ENCODE measurements at places on chromosomes 5 and 9.

GRCh38 chr5:132838516-132839282 is 8.3 kb upstream of the SHROOM1 start:
- H3K27me3 ChIP-seq, result no peaks in the 10 kb centered on the region
- H3K4me3 ChIP-seq, result no peak overlapping the region

DNA sequence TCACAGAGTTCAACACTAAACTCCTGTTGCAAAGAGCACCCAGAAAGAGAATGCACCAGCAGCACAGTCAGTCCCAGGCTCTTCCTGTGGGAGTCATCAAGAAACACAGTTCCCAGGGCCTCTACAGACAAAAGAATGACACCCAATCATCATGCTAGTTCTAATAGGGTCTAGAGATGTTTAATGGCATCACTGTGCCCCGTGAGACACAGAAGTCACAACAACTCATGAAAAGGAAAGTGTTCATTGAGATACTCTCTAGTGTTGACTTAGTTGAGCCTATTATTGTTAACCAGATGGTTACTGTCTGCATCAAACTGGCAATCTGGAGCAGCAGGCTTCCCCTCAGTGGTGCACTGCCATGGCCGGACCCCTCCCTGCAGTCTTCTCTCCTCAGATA is 1.6 kb downstream of the KLHL3 start:
- no peak for DNase-seq
- peaks cover 36% of the 10 kb centered on the region for H3K4me1 ChIP-seq
- peak overlapping the region; percentile 87 for H3K27ac ChIP-seq
- no peaks in the 10 kb centered on the region for H3K36me3 ChIP-seq
- no peaks in the 10 kb centered on the region for H3K27me3 ChIP-seq
- H3K4me3 ChIP-seq, result no peak overlapping the region

DNA sequence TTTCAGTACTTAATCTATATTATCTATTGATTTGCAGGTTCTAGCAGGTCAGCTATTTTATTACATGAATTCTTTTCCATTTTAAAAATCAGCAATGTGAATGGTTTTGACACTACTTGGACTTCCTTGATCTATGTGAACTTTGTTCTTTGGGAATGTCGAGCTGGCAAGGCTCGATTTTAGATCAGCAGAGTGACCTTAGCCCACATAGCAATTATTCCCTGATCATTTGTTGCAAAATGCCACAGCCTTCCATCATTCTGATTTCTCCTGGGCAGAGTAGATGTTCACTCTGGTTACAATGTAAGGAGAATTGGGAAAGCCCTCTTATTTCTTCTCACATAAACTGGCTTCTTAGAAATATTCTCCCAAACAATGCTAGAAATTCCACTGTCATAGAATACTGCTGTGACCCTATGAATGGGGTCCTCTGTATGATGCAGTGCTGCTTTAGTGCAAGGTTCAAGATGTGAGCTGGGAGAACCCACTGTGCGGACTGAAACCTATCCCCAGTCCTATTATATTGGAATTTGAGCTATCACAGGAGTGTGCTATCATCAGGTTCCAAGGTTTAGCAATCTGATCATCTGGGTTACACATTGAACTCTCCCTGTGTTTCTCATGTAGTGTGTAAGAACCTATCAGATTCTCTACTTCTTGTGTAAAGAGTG is 15.7 kb upstream of the GDA start:
- H3K4me3 ChIP-seq, result no peak overlapping the region
- H3K4me1 ChIP-seq, result no peaks in the 10 kb centered on the region
- no peak overlapping the region for H3K27ac ChIP-seq

GRCh38 chr5:144644317-144644716 is 473.6 kb downstream of the KCTD16 start:
- H3K27me3 ChIP-seq, result no peaks in the 10 kb centered on the region
- H3K36me3 ChIP-seq, result no peaks in the 10 kb centered on the region
- H3K4me3 ChIP-seq, result no peak overlapping the region
- H3K4me1 ChIP-seq, result no peaks in the 10 kb centered on the region
- DNase-seq, result no peak
- H3K27ac ChIP-seq, result no peak overlapping the region

DNA sequence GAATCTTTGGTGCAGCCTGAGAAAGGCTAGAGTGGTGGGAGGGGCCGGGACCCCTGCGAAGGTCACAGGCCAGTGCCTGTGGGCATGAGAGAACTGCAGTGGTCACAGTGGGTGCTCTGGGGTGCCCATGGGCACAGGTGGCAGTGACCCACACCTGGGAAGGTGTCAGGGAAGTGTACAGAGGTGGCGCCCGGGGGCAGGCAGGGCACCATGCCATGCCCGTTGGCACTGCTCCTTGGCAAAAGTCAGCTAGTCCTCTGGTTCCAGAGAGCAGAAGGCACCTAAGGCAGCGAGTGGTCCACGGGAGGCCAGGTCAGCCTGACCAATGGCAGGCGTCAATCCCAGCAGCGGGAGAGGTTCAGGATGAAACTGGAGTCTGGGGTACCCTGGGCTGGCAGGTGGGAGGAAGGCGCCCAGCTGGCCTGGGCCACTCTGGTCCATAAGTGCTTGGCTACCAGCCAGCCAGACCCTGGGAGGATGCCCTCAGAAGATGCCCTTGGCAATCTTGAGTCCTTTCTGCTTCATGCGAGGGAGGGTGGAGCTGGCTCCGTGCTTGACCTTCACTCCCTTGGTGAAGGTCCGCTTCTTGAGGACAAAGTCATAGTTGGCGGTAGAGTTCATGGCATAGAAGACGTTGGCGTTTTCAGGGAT is 22.8 kb downstream of the RALGDS start:
- no peak for DNase-seq
- H3K27me3 ChIP-seq, result no peaks in the 10 kb centered on the region
- peaks cover 51% of the 10 kb centered on the region for H3K36me3 ChIP-seq
- H3K4me3 ChIP-seq, result no peak overlapping the region
- H3K27ac ChIP-seq, result no peak overlapping the region

DNA sequence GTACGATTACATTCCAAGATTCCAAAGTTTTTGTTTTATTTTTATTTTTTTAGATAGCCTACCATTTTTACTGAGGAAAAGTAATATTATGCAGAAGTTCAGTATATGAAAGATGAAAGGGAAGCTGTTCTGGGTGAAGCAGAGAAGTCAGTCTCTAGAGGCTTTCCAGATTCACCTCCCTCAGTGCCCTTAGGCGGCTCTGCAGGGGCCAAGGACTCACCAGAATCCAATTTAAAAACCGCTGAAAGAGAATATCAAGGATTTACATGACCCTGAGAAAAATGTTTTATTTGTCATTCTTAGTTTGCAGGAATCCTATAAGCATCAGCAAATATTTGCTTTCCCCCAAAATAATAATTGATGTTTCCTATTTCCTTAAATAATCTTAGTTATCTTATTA is 1084.6 kb upstream of the ARRDC3 start:
- DNase-seq, result no peak
- no peak overlapping the region for H3K27ac ChIP-seq
- H3K27me3 ChIP-seq, result no peaks in the 10 kb centered on the region
- no peak overlapping the region for H3K4me3 ChIP-seq

GRCh38 chr9:72726947-72727346 is 205.5 kb downstream of the TMC1 start:
- no peak for DNase-seq
- H3K27me3 ChIP-seq, result no peaks in the 10 kb centered on the region
- no peaks in the 10 kb centered on the region for H3K36me3 ChIP-seq
- no peaks in the 10 kb centered on the region for H3K4me1 ChIP-seq
- H3K27ac ChIP-seq, result no peak overlapping the region
- H3K4me3 ChIP-seq, result no peak overlapping the region

- H3K36me3 ChIP-seq, result no peaks in the 10 kb centered on the region
- H3K27ac ChIP-seq, result no peak overlapping the region
- no peaks in the 10 kb centered on the region for H3K4me1 ChIP-seq
- no peak for DNase-seq
- H3K4me3 ChIP-seq, result no peak overlapping the region
- no peaks in the 10 kb centered on the region for H3K27me3 ChIP-seq
These were observed 25.5 kb downstream of the ESM1 start for GRCh38 chr5:54959673-54960418.

DNA sequence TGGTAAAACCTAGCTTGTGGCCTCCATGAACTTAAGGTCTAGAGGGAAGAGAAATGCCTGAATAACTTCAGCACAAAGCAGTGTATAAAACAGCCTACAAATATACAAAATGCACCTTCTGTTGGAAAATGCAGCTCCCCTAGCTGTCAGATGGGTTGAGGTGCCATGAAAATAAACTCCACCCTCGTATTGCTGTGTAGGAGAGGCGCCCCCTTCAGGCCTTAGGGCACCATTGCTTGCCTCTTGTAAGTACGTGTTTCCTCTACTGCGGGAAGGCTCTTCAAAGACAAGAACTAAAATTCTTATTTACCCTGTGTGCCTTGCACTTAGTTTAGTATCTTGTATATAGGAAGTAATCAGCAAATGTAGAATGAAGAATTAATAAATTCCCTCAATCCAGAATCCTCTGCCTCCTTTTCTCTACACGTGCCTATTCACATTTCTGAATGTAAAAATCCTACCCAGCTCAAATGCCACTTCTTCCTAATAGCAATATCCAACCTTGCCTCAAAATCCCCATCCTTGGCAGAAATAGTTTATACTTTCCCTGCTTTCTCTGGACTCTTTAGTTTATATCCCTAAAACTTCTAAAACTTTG is 393.7 kb upstream of the PDE4D start:
- peak; percentile 5 for DNase-seq
- no peak overlapping the region for H3K27ac ChIP-seq
- H3K36me3 ChIP-seq, result no peaks in the 10 kb centered on the region
- no peaks in the 10 kb centered on the region for H3K27me3 ChIP-seq
- no peaks in the 10 kb centered on the region for H3K4me1 ChIP-seq

- H3K4me3 ChIP-seq, result peak within 1 kb of the TSS; percentile 22
- DNase-seq, result peak; percentile 31
- H3K4me1 ChIP-seq, result peaks cover 7% of the 10 kb centered on the region
- H3K27me3 ChIP-seq, result no peaks in the 10 kb centered on the region
- H3K27ac ChIP-seq, result peak within 1 kb of the TSS; percentile 88
These were observed at the start of gene IDNK for GRCh38 chr9:83622939-83623678. Gene IDNK, plus strand, starts transcription at chr9:83623143. Its CDS starts 29 bp downstream, at chr9:83623172.

- no peak overlapping the region for H3K4me3 ChIP-seq
- no peaks in the 10 kb centered on the region for H3K27me3 ChIP-seq
- DNase-seq, result no peak
These were observed 8.5 kb downstream of the HK3 start for GRCh38 chr5:176890455-176891330.

DNA sequence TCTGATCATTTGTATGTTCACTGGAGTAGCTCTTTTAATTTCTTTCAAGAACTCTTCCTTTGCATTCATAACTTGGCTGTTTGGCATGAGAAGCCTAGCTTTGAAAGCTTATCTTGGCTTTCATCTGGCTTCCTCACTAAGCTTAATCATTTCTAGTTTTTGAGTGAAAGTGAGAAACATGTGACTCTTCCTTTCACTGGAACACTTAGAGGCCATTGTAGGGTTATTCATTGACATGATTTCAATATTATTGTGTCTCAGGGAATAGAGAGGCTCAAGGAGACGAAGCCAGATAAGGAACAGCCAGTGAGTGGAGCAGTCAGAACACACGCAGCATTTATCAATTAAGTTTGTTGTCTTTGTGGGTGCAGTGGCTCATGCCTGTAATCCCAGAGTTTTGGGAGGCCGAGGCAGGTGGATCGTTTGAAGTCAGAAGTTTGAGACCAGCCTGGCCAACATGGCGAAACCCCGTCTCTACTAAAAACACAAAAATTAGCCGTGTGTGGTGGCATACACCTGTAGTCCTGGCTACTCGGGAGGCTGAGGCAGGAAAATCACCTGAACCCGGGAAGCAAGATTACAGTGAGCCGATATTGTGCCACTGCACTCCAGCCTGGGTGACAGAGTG is 98.3 kb downstream of the UGCG start:
- H3K36me3 ChIP-seq, result no peaks in the 10 kb centered on the region
- no peaks in the 10 kb centered on the region for H3K4me1 ChIP-seq
- no peak for DNase-seq
- no peak overlapping the region for H3K4me3 ChIP-seq
- H3K27me3 ChIP-seq, result no peaks in the 10 kb centered on the region
- no peak overlapping the region for H3K27ac ChIP-seq

GRCh38 chr9:24602693-24603352 is 57.1 kb upstream of the IZUMO3 start:
- H3K36me3 ChIP-seq, result no peaks in the 10 kb centered on the region
- no peak overlapping the region for H3K27ac ChIP-seq
- H3K4me3 ChIP-seq, result no peak overlapping the region
- DNase-seq, result no peak
- no peaks in the 10 kb centered on the region for H3K4me1 ChIP-seq
- H3K27me3 ChIP-seq, result no peaks in the 10 kb centered on the region

DNA sequence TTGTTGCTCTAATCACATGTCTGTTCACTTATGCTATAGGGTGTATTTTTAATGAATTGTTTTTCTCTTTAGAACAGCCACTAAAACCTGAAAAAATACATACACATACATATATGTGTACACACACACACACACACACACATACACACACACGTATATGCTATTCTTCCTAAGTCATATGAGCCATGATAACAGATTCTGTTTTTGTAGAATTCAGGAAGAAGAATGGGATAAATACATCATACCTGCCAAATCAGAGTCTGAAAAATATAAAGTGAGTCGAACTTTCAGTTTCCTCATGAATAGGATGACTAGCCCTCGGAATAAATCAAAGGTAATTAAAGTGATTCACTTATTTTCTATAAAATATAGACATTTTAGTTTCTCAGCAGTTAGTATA is 231.4 kb downstream of the ARHGEF28 start:
- no peak overlapping the region for H3K27ac ChIP-seq
- no peaks in the 10 kb centered on the region for H3K36me3 ChIP-seq
- H3K4me1 ChIP-seq, result peaks cover 14% of the 10 kb centered on the region
- H3K4me3 ChIP-seq, result no peak overlapping the region
- DNase-seq, result no peak

- no peaks in the 10 kb centered on the region for H3K27me3 ChIP-seq
- no peak for DNase-seq
- no peaks in the 10 kb centered on the region for H3K36me3 ChIP-seq
- H3K27ac ChIP-seq, result no peak overlapping the region
These were observed 43.9 kb downstream of the FAM169A start for GRCh38 chr5:74822288-74822687.

- no peak for DNase-seq
- H3K27me3 ChIP-seq, result no peaks in the 10 kb centered on the region
- H3K4me1 ChIP-seq, result no peaks in the 10 kb centered on the region
- H3K4me3 ChIP-seq, result no peak overlapping the region
- H3K36me3 ChIP-seq, result peaks cover 46% of the 10 kb centered on the region
These were observed 18.2 kb upstream of the MXD3 start for GRCh38 chr5:177329883-177330282.

GRCh38 chr5:124905256-124906130 is 159.1 kb upstream of the ZNF608 start:
- peaks cover 35% of the 10 kb centered on the region for H3K4me1 ChIP-seq
- H3K36me3 ChIP-seq, result no peaks in the 10 kb centered on the region
- DNase-seq, result no peak

- DNase-seq, result no peak
- H3K27ac ChIP-seq, result no peak overlapping the region
These were observed 59.7 kb downstream of the RCL1 start for GRCh38 chr9:4852419-4852818.

- peak overlapping the region; percentile 97 for H3K27ac ChIP-seq
- H3K27me3 ChIP-seq, result no peaks in the 10 kb centered on the region
- H3K36me3 ChIP-seq, result peaks cover 23% of the 10 kb centered on the region
- H3K4me3 ChIP-seq, result no peak overlapping the region
- DNase-seq, result peak; percentile 60
These were observed 34.1 kb upstream of the C5orf47 start for GRCh38 chr5:173954671-173955521.

Measured in thyroid gland (tissue), 4 donors.